ENCODE measurements at places on chromosomes 16 and 17.

DNA sequence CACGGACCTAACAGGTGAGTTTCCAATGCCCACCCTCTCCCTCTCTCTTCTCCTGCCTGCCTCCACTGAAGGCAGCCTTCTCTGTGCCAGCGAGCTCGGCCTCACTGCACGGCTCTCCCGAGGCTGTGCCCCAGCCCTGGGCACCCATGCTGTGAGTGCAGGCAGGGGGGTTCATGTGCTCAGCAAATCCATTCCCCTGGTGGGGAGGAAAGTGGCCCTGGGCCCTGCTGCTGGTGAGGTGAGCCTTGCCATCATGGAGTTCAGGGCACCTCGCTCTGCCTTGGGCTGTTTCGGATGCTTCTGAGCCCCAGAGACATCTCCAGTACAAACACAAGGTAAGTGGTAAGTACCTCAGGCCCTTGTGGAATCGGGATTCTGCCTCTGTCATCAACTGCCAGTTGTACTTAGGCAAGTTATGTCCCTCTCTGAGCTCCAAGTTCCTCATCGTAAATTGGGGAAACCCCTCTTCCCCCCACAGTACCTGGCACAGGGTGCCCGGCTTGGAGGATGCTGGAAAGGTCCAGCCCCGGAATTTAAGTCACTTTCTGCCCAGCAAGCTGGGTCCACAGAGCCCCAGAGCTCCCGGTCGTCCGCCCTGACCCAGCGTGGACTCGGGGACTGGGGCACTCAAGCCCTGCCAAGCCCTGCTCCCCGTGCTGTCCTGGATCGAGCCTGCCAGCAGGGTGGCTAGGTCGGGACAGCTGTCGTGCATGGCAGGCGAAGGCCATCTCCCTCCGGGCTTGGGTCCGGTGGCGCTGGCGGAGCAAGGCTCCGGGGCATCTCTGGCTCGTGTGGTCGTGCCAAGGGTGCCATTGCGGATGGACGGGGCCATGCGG lies 684 bp upstream of the NUDT16L1 start:
- peak overlapping the region; percentile 88 for H3K27ac ChIP-seq
- no peaks in the 10 kb centered on the region for H3K27me3 ChIP-seq
- no peak for DNase-seq
- peak overlapping the region; percentile 81 for H3K4me3 ChIP-seq
- H3K4me1 ChIP-seq = peaks cover 16% of the 10 kb centered on the region

DNA sequence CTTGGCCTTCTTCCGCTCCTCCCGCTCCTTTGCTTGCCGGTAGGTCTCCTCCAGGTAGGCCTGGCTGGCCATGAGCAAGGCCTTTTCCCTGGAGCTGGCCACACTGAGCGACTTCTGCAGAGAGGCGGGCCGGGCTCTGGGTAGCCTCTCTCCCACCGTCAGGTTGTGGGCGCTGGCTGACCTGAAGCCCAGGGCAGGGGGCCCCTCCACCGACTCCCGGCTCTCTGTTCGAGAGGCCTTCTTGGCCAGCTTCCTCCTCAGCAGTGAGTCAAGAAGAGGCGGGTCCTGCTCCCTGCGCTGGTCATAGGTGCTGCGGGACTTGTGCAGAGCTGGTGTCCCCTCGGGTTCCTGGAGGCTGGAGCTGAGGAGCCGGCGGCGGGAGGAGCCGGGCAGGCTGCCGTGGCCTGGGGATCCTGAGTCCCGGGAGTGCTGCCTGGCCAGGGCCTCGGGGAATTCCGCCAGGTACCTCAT lies 12.8 kb downstream of the GPR179 start:
- no peak for DNase-seq
- peaks cover 7% of the 10 kb centered on the region for H3K4me1 ChIP-seq
- H3K4me3 ChIP-seq = no peak overlapping the region
- H3K27ac ChIP-seq = no peak overlapping the region

DNA sequence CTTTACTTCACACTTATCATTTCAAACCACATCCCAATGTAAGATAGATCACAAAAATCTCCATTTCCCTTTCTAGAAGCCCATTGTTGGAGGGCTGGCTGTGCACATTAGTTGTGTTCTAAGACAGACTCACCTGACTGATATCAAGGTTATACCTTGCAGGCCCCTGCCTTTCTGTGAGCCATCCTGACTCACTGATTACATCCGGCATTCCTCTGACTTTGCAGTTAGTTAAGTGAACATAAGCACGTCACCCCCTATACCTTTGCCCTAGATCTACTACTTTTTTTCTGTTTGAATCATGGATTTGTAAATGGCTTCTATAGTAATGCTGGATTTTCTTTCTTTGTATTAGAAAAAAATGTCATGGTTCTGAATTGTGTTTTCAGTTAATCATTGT lies 78.3 kb downstream of the TANGO6 start:
- DNase-seq = no peak
- H3K4me1 ChIP-seq = no peaks in the 10 kb centered on the region
- H3K36me3 ChIP-seq = peaks cover 20% of the 10 kb centered on the region
- H3K4me3 ChIP-seq = no peak overlapping the region

GRCh38 chr16:89005201-89006035 lies 28.4 kb upstream of the CBFA2T3 start:
- H3K27me3 ChIP-seq = peaks cover 48% of the 10 kb centered on the region
- no peak overlapping the region for H3K27ac ChIP-seq
- no peak for DNase-seq
- no peaks in the 10 kb centered on the region for H3K36me3 ChIP-seq
- H3K4me3 ChIP-seq = no peak overlapping the region

- H3K4me3 ChIP-seq = no peak overlapping the region
- no peaks in the 10 kb centered on the region for H3K36me3 ChIP-seq
- H3K27ac ChIP-seq = no peak overlapping the region
- DNase-seq = no peak
- H3K27me3 ChIP-seq = no peaks in the 10 kb centered on the region
Measured at GRCh38 chr17:13158494-13159240, 140.8 kb upstream of the ELAC2 start.

Data from activated naive CD4-positive, alpha-beta T cell treated with anti-CD3 and anti-CD28 coated beads, Interleukin-2, amount 10 ng/mL, durations not matched to agents 7 days and 5 days (primary cell).